ENCODE measurements at places on chromosomes 1 and 21. TPM values are rescaled to one million over a fixed set of nuclear protein-coding genes. Genes with fewer than 3 reads are reported as not detected.

GRCh38 chr21:27493542-27493941 is 526.7 kb upstream of the ADAMTS5 start:
- no peak overlapping the region for H3K4me3 ChIP-seq
- DNase-seq: no peak
- H3K27ac ChIP-seq: no peak overlapping the region

GRCh38 chr1:4161366-4162006 is 261.4 kb upstream of the C1orf174 start:
- DNase-seq: no peak
- H3K4me3 ChIP-seq: no peak overlapping the region
- H3K4me1 ChIP-seq: no peaks in the 10 kb centered on the region
- no peak overlapping the region for H3K27ac ChIP-seq

DNA sequence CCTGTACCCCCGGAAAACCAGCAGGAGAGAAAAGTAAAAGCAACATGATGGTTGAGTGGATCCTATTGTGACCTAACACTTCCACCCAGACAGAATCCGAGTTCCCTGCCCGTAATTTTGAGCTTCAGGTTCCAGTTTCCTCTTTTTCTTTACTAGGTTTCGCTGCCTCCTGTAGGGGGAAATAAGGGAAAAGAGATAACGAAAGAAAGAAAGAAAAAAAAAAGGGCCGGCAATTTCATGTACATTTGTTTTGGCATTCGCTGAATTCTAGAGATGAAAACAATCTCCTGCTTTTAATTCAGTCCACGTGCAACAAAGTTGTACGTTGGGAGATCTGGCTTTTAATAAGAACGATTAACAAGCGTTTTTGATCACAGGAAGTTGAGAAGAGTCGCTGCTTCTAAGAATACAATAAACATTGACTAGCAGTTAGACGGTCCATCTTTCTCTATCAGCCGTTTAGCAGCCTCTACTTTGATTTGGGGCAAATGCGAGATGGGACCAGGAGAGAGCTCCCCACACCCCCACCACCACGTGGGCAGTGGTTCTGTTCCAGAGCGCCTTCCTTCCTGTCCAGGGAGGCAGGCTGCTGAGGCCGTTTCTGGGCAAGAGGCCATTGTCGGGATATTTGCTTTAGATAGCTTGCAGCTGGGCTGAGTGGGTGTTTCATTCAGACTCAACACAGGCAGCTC is 155.9 kb upstream of the RUNX1 start:
- H3K4me3 ChIP-seq: peak overlapping the region; percentile 41
- DNase-seq: peak; percentile 9
- H3K27me3 ChIP-seq: no peaks in the 10 kb centered on the region
- peak overlapping the region; percentile 29 for H3K27ac ChIP-seq

GRCh38 chr1:93729906-93730305 is 48.3 kb upstream of the BCAR3 start:
- H3K4me3 ChIP-seq: no peak overlapping the region
- no peak for DNase-seq
- H3K4me1 ChIP-seq: no peaks in the 10 kb centered on the region
- no peaks in the 10 kb centered on the region for H3K27me3 ChIP-seq

- no peak overlapping the region for H3K4me3 ChIP-seq
- H3K36me3 ChIP-seq: peaks cover 48% of the 10 kb centered on the region
- no peak for DNase-seq
- H3K4me1 ChIP-seq: peaks cover 98% of the 10 kb centered on the region
These were observed 11.7 kb downstream of the CD2 start for GRCh38 chr1:116765962-116766361.

- peak overlapping the region; percentile 47 for H3K4me3 ChIP-seq
- H3K27me3 ChIP-seq: no peaks in the 10 kb centered on the region
- peak overlapping the region; percentile 75 for H3K27ac ChIP-seq
- peaks cover 16% of the 10 kb centered on the region for H3K4me1 ChIP-seq
- H3K36me3 ChIP-seq: no peaks in the 10 kb centered on the region
- peak; percentile 72 for DNase-seq
These were observed 298.6 kb downstream of the PTPRC start for GRCh38 chr1:198937231-198938031.

The SRP9 gene
- total RNA-seq: 145 TPM
